ENCODE measurements at places on chromosomes 12 and 14.

GRCh38 chr14:91396013-91396660 is 21.5 kb downstream of the CCDC88C start:
- DNase-seq, result peak; percentile 57

DNA sequence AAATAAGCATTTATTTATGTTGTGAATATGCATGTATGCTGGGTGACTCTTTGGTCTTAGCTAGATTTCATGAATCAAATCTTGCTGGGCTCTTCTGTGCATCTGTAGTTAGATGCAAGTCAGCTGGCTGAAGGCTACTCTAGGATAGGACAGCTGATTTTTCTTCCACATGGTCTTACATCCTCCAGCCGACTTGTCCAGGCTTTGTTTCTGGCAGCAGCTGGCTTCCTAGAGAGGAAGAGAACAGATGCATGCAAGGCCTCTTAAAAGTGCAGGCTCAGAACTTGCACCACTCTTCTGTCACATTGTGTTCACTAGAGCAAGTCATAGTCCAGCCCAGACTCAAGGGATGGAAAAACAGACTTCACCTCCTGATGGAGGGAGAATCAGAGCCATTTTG is 435.4 kb upstream of the STXBP6 start:
- peak; percentile 70 for DNase-seq

- DNase-seq, result peak; percentile 93
Measured at GRCh38 chr14:77306851-77307496, 13.7 kb downstream of the POMT2 start.

- no peak for DNase-seq
Measured at GRCh38 chr14:59356767-59357166, 108.4 kb downstream of the GPR135 start.

- DNase-seq, result no peak
Measured at GRCh38 chr12:121287267-121287954, 9.1 kb downstream of the CAMKK2 start.

GRCh38 chr12:132824053-132824452 is 4.6 kb downstream of the GOLGA3 start:
- no peak for DNase-seq

GRCh38 chr14:33250963-33251362 is 312.3 kb downstream of the NPAS3 start:
- DNase-seq, result no peak

DNA sequence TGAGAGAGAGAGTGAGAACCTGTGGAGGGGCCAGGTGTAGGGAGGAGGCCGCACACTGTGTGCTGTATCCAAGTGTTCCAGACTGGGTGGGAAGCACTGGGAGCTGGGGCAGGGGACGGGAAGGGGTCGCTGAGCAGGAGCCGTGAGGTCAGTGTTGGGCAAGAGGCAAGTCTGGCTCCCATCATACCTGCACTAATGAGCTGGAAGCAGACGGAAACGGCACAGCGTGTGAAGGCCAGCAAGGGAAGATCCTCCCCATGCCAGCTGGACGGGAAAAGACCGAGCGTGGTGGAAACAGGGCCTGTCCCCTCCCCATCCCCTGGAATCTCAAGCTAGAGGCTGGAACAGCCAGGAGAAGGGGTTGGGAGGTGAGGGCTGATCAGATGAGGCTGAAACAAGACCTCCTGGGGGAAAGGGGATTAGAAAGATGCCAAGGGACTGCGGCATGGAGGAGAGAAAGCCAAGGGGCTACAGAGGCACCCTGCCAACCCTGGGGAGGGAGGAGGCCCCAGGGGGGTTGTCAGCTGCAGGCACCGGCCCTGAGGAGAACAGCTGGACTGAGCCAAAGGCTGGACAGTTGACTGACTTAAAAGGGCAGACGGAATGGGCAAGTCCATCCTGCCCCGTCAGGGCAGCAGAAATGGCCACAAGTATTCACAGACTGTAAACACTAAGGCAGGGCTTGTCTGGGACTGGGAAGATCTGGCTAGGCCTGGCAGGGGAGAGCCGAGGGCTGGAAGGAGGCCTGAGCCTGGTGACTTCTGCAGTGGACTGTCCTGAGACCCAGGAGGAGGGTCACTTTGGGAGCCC is 19.0 kb upstream of the LTBP2 start:
- DNase-seq, result peak; percentile 62

GRCh38 chr14:96091941-96092411 is 52.8 kb downstream of the C14orf132 start:
- no peak for DNase-seq

DNA sequence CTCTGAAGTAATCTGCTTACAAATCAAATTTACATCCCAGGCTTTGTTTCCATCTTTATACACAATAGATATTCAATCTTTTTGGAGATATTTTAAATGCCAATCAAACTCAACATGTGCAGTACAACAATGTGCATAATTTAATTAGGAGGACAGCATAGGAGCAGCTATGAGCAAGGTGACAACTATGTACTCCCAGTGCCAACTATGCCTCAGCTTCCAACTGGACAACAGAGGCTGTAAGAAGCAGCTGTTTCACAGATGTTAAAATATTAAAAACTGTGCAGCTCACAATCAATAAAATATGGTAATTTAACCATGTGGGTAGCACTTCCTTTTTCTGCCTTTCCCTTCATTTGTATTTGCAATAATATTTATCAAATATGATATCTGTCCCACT is 99.9 kb downstream of the ST8SIA1 start:
- peak; percentile 49 for DNase-seq

DNA sequence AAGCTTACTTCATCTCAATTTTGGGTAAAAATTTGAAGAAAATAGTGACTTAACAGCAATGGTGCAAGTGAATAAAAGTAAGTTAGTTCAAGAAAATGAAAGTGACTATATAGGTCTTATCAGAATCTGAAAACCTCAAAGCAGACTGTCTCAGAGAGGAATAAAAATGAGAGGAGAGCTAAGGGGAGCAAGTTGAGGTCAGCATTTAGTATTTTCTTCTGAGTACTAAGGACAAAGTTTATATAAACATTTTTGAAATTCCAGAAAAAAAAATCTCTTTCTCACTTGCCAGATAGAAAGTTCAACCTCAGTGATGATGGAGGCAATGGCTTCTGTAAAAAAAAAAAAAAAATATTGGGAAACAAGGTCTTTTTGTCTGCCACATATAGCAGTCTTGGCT is 414.1 kb downstream of the NPAS3 start:
- no peak for DNase-seq

GRCh38 chr12:114662512-114663177 is 21.3 kb downstream of the TBX3 start:
- peak; percentile 84 for DNase-seq

DNA sequence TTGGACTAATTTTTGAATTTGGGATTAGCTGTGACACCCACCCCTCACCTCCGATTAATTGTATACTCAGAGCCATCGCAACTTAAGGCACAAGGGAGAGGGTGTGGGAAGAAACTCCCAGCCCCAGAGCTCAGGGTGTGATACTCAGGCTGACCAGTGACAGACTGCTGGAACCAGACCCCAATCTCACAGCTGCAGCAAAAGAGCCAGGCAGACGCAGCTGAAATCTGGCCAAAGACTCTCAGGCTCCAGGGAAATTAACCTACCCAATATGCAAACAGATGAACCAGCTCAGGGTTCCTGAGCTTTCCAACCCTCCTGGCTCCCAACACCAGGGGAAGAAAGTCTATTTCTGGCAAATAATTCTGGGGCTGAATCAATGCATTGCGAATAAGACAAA is 30.5 kb downstream of the ANAPC7 start:
- peak; percentile 77 for DNase-seq

DNA sequence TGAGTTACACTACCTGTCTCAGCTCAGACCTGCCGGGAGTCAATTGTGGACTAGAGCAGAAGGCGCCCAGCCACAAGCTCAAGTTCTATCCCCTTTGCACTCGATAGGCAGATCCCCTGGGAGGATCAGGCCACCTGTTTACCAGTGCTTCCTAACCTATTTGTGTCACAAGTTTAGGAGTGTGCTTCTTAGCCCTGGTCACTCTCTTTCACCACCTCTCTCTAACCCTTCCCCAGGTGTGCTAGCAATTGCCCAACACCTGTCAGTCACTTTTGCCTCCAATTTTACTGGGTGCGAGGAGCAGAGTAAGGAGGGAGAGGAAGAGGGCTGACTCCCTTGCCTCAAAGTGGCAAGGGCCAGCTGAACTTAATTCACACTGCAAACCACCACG is 745 bp upstream of the NAA30 start:
- no peak for DNase-seq

- peak; percentile 54 for DNase-seq
Measured at GRCh38 chr14:68089146-68089731, 269.7 kb downstream of the RAD51B start.

DNA sequence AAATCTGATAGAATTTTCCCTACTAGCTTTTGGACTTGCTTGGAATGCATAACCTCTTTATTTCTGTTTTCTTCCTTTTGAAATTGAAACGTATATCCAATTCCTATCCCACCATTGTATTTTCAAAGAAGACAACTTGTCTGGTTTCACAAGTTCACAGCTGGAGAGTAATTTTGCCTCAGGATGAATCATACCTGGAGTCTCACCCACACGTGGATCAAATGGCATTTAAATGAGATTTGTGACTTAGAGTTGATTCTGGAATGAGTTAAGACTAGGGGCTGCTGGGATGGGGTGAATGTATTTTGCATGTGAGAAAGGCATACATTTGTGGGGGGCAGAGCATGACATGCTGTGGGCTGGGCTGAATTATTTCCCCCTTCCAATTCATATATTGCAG is 516.5 kb upstream of the MGAT4C start:
- DNase-seq, result no peak

DNA sequence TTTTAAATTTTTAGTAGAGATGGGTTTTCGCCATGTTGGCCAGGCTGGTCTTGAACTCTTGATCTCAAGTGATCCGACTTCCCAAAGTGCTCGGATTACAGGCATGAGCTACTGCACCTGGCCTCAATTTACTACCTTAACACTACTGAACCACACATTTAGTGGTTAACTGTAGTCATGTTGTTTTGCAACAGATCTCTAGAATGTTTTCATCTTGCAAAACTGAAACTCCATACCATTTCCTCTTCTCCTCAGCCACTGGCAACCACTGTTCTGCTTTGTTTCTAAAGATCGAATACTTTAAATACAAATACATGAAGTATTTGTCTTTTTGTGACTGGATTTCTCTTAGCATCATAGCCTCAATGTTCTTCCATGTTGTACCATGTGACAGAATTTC is 15.4 kb upstream of the SMCO2 start:
- DNase-seq, result no peak

DNA sequence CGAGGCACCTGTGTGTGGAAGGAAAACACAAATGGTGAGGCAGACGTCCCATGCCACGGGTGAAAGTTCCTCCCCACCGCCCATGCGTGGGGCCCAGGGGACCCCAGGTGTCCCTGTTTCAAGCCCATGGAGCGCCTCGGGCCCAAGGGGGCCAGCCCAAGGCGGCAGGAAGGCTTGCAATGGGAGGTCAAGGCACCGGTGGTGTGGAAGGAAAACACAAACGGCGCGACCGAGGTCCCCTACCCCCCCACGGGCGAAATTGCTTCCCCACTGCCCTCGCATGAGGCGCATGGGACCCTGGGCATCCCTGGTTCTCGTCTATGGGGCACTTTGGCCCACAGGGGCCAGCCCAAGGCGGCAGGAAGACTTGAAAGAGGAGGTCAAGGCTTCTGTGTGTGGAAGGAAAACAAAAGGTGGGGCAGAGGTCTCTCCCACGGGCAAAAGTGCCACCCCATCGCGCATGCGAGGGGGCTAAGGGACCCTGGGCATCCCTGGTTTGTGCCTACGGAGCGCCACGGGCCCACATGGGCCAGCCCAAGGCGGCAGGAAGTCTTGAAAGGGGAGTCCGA is 379.4 kb downstream of the ALG10 start:
- no peak for DNase-seq

- no peak for DNase-seq
Measured at GRCh38 chr14:74853581-74853980, 22.4 kb downstream of the PROX2 start.

GRCh38 chr12:113138826-113139225 is 3.3 kb upstream of the RASAL1 start:
- no peak for DNase-seq

GRCh38 chr12:54423816-54424150 is 4.7 kb upstream of the ITGA5 start:
- no peak for DNase-seq

- DNase-seq, result peak; percentile 73
Measured at GRCh38 chr14:80850197-80850814, 91.2 kb downstream of the CEP128 start.

- no peak for DNase-seq
Measured at GRCh38 chr12:112183141-112184021, 58.0 kb downstream of the TRAFD1 start.

DNA sequence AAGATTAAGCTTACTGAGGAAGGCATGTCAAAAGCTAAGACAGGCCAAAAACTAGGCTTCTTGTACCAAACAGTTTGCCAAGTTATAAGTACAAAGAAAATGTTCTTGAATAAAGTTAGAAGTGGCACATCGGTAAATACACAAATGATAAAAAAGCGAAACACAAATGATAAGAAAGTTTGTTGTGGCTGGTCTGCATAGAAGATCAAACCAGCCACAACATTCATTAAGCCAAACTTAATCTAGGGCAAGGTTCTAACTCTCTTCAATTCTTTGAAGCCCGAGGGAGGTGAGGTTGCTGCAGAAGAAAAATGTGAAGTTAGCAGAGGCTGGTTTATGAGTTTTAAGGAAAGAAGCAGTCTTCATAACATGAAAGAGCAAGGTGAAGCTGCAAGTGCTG is 1119.6 kb upstream of the FLRT2 start:
- DNase-seq, result no peak

DNA sequence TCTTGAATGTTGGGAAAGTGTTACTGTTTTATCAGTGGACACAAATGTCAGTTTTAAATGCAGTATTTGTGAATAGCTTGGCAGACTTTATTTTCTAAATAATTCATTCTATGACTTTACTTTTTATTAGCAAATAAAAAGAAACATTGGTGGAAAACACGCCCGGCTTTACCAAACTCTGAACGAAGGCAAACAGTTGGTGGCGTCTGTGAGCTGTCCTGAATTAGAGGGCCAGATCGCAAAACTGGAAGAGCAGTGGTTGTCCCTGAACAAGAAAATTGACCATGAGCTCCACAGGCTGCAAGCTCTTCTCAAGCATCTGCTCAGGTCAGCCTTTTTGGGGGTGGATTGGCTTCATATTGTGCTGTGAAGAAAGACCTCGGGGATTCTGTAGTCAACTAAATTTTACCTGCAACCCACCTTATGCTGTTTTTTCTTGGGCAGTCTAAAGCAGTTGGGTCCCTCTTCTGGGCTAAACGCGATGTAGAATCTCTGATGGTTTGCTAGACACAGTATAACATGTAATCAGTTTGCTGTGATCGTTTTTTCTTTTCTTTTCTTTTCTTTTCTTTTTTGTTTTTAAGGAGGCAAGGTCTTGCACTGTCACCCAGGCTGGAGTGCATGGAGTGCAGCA is 156.4 kb downstream of the ESR2 start:
- no peak for DNase-seq

All from tongue (tissue), 3 donors.